Aorta (tissue), 5 donors: ENCODE measurements at places on chromosomes 2 and 18.

DNA sequence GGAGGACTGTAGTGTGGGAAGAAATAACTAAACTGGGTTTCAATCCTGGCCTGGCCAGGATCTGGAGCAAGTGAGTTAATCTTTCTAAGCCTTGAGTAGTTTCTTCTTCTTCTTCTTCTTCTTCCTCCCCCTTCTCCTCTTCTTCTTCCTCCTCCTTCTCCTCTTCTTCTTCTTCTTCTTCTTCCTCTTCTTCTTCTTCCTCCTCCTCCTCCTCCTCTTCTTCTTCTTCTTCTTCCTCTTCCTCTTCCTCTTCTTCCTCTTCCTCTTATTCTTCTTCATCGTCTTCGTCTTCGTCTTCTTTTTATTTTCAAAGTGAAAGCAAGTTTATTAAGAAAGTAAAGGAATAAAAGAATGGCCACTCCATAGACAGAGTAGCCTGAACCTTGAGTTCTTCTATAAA is 6.5 kb upstream of the IL1RN start:
- no peak overlapping the region for H3K4me3 ChIP-seq
- no peaks in the 10 kb centered on the region for H3K4me1 ChIP-seq
- H3K27ac ChIP-seq: no peak overlapping the region
- no peaks in the 10 kb centered on the region for H3K36me3 ChIP-seq
- no peak for DNase-seq
- no peaks in the 10 kb centered on the region for H3K27me3 ChIP-seq

- H3K27me3 ChIP-seq: no peaks in the 10 kb centered on the region
- H3K27ac ChIP-seq: no peak overlapping the region
- DNase-seq: no peak
- no peak overlapping the region for H3K4me3 ChIP-seq
- no peaks in the 10 kb centered on the region for H3K4me1 ChIP-seq
These were observed 56.0 kb downstream of the SERPINB7 start for GRCh38 chr18:63831080-63831788.

- H3K4me1 ChIP-seq: no peaks in the 10 kb centered on the region
- no peaks in the 10 kb centered on the region for H3K36me3 ChIP-seq
- DNase-seq: no peak
These were observed 21.3 kb downstream of the NOL10 start for GRCh38 chr2:10668402-10669012.

- H3K27me3 ChIP-seq: no peaks in the 10 kb centered on the region
- H3K36me3 ChIP-seq: no peaks in the 10 kb centered on the region
- no peak overlapping the region for H3K4me3 ChIP-seq
- no peaks in the 10 kb centered on the region for H3K4me1 ChIP-seq
- DNase-seq: no peak
These were observed 18.8 kb downstream of the COQ10B start for GRCh38 chr2:197472166-197472565.

- no peak overlapping the region for H3K27ac ChIP-seq
- DNase-seq: no peak
- no peak overlapping the region for H3K4me3 ChIP-seq
These were observed 24.0 kb downstream of the RTN4 start for GRCh38 chr2:55026202-55026601.
